Islet precursor cell (in vitro differentiated cells): ENCODE measurements at places on chromosomes 2 and 18.
A peak's percentile ranks its signal among the peaks of the same experiment; 100 is the strongest.

DNA sequence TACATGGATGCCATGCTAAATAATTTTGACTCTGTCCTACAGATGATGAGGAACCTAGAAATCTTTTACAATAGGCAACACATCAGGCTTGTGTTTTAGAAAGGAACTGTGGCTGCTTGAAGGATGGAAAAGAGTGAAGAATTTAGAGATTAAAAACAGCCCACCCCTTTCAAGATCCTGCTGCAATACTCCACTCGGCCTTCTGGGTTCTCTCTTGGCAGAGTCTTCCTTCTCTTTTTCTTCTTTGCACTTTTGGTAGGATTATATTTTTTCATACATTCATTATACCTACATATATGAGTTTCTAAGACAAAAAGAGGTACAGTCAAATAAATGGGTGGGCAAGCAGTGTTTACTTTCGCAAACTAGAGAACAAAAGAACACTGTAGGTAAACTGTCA lies 474.3 kb downstream of the ERBB4 start:
- DNase-seq: no peak

DNA sequence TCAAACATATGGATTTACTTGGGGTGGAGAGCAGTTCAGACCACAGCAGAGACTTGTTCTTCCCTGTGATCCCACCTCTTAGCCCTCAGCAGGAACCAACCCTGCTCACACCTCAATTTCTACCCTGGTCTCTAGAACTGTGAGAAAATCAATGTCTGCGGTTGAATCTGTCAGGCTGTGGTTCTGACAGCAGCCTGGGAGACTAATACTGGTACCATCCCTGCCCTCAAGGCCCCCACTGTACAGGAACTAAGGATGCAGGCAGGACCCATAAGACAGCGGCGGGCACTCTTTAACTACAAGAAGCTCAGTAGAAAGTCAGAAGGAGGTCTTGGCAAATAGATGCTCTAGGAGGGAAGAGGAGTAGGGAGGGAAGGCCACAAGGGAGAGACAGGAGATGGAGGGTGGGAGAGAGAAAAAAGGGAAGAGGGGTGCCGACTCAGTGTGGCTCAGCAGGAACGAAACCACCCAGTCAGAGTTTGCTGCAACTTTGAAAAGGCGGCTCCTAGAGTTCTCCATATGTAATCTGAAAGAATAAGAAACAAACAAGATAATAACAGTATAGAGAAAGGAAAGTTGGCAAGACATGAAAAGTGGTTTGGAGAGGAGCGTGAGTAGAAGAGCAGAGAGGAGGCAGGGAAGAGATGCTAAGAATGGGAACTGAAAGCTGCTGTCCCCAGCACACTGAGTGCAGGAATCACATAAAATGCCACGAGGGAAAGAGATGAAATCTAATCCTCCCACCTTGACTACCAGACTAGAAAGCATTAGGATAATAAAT lies 323.9 kb upstream of the ID2 start:
- DNase-seq: no peak

DNA sequence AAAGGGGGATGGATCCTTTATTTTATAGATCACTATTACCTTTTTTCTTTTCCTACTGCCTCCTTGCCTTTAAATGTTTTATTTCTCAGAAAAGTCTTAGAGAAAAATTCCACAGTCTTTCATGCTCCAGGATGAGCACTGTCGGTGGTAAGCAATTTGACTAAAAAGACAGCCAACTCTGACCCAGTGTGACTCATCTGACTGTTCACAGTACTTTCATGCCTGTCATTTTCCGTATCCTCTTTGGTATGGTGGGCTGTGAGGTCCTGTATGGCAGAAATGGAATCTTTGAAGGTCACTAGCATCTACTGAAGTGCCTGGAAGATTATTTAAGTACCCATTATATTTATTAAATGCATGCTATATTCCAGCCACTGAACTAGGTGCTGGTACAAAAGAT lies 2.1 kb upstream of the RFTN2 start:
- peak; percentile 63 for DNase-seq

- no peak for DNase-seq
These were observed 5.2 kb downstream of the CCL20 start for GRCh38 chr2:227818675-227819397.

- DNase-seq: no peak
These were observed 508.9 kb upstream of the POU3F3 start for GRCh38 chr2:104344985-104345384.

DNA sequence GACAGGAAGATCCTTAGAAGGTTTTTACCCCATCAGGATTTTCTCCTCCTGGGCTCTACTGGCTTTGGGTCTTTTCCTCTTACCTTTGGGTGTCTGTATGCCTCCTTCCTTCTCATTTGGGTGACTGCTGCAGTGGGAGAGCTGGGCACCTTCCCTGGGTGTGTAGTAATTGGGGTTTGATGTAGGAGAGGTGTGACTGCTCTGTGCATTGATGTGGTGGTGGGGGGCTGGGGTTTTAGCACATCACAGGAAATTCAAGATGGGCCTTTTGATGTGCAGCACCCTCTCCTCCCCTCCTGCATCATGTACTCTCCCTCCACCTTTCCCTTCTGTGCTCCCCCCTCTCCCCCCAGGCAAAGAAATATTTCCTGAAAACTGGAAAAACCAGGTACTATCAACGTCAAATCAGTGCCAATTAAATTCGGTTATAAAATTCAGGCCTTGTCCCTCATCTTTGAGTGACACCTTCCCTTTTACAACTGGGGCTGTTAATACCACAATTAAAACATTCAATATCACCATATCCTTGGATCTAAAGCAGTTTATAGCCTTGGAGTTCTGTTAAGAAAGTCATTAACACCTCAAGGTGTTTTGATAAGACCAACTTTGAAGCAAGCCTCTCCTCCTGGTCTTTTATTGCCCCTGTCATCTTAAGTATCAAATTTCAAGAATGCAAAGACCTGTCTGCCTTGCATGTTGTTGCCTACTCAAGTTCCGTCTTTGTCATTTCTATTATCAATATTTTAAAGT lies 23.3 kb downstream of the EDAR start:
- DNase-seq: no peak
